ENCODE measurements at places on chromosomes 7 and 10.

GRCh38 chr10:8312079-8312478 is 257.6 kb downstream of the GATA3 start:
- DNase-seq = peak; percentile 24

DNA sequence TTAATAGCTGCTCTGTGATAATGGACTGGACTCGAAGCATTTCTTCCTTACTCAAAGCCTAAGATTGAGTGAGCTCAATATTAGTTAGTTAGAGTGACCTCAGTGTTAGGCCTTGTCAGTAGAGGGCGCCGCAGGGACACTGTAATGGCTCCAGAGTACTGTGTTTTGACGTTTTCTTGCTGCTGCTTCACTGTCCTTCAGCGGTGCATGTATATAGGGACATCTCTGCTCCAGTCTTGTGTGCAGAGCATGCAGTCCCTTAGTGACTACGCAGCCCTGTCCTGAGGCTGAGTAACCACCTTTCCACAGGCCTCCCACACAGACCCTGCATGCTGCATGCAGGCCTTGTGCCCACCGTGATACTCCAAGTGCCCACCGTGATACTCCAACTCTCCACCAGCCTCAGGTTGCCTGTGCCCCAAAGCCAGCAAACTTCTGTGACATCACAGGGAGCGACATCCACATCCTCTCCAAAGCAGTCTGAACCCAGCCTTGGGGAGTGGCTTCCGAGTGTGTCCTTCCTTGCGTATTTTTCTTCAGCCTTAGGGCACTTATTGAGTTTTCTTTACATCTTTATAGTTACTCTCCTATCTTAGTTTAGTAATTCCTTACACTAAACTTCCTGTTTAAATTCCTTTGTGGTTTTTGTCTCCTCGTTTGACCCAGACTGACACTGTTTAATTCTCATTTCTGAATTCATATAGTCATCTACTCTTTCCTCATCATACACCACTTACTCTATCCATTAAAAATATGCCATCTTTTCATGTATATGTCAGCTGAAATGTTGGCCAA is 118.2 kb downstream of the JAZF1 start:
- DNase-seq = peak; percentile 46

DNA sequence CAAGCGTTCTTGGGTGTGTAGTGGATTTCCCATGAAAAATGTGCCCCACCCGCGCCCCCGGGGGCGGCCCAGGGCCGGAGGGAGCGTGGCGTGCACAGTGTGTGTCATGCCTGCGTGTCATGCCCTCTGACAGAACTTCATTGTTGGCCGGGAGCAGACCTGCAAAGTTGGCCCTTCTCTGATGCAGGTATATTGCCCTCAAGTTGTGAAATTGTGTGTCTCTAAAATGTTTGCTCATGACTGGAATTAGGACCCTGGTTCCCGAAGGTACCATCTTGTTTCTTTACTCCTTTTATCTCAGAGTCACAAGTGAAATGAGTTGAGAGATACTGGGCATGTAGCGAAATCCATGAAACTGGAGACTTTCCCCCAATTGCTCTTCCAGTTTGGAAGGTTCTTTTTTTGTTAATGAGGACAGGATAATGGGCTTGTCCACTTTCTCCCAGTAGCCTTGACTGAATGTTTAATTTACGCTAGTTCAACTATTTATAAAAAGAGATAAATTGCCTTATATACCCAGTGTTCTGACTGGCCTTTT is 26.2 kb downstream of the ADK start:
- DNase-seq = peak; percentile 36

DNA sequence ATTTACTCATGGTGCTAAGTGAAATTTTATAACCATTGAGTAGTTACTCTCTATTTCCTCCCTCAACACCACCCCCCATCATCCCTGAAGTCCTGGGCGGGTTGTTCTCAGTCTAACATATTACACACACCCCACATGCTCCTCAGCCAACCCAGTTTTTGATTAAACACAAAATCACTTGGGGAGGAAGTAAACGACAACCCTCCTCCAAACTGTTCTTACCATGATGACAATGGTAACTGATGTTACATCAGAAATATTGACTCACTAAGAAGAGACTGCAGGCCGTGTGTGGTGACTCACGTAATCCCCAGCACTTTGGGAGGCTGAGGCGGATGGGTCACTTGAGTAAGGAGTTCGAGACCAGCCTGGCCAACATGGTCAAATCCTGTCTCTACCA is 44.2 kb downstream of the RAB11FIP2 start:
- peak; percentile 47 for DNase-seq

- no peak for DNase-seq
These were observed 46.3 kb upstream of the HYAL4 start for GRCh38 chr7:123798532-123799188.

- DNase-seq = no peak
These were observed 24.6 kb downstream of the RTKN2 start for GRCh38 chr10:62244088-62244487.

DNA sequence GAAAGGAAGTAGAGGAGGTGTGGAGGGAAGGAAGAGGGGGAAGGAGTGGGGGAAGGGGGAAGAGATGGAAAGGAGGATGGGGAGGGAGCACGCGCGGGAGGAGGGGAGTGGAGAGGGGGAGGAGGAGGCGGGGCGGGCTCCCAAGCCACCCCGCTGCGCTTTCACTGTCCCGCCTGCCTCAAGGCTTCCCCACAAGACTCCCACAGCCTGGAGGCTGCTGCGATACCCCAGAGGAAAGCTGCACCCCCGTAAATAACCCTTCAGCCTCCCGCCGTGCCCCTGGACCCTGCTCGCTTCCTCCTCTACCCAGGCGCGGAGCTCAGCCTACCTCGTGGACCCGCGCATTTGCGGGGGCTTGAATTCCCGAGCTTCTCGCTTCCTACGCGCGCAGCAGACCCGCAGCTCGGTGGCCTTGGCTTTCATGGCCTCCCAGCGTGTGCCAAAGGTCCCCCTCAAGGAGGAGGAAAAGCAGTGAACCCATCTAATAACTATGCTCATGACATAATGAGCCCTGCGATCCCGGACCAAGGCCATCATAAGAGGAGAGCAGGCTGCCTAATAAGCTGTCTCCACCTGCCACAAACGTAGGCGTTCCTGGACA is at the start of gene C10orf67:
C10orf67 (minus strand) TSS at position 557 of the 601 bp plus-strand sequence; CDS start at position 534, 23 bp downstream.
- DNase-seq = no peak

- no peak for DNase-seq
These were observed 19.3 kb upstream of the OPTN start for GRCh38 chr10:13080643-13081042.

DNA sequence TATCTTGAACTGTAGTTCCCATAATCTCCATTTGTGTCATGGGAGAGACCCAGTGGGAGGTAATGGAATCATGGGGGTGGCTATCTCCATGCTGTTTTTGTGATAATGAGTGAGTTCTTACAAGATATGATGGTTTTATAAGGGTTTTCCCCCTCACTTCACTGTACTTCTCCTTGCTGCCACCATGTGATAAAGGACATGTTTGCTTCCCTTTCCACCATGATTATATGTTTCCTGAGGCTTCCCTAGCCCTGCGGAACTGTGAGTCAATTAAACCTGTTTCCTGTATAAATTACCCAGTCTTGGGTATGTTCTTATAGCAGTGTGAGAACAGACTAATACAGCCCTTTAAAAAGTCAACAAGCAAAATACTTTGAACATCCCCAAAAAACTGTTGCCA is 427.7 kb downstream of the HTR7 start:
- DNase-seq = no peak

DNA sequence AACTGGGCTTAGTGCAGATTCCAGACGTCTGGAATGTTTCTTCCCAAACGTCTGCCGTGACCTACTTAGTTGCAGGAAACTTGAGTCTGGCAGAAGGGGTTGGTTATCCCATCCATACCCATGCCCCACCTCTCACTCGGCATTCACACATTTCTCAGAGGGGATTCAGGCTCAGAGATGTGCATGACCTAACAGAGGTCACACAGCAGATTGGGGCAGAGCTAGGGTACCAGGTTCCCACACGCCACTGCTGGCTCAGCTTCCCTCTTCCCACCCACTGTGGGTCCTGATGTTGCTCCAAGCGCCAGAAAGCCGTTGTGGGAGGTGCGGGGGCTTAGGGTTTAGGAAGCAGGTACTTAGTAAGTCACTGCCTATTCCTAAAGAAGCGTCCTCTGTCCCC is 3.0 kb downstream of the UCMA start:
- no peak for DNase-seq

GRCh38 chr10:89738551-89739209 is 37.3 kb downstream of the KIF20B start:
- no peak for DNase-seq

DNA sequence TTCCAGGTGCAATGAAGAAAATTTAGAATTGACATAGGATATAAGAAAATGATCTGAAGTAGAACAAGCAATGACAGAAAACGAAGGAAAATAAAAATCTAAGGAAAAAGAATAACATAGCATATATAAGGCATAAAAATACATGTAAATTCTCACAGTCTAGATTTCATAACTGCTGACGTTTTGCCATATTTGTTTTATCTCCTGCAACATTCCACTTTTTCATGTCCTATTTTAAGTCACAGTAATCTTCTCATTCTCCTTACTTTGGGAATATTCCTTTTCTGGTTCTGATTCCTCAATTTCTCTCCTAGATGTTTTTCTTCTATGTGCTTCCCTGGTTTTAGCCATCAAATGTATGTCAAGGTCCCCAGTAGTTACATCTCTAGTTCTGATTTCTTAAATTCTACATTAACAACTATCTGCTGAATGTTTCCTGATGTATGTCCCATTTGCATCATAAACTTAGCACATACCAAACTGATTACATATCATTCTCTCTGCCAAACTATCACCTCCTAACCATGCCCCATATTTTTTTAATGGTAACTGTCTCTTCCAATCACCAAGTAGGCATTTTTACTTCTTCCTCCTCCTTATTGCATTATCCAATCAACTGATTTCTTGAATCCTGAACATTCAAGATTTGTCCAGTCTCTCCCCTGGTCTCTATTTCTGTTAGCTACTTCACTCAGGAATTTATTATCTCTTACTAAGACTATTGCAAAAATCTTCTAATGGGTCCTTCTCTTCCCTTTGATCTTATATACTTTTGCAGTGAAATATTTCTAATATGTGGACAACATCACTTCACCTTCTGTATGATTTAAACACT is 171.3 kb downstream of the DNAJC1 start:
- no peak for DNase-seq

- DNase-seq = no peak
These were observed 143.2 kb upstream of the COBL start for GRCh38 chr7:51459809-51460208.

GRCh38 chr10:96960872-96961271 is 128.8 kb downstream of the LCOR start:
- DNase-seq = no peak

GRCh38 chr10:47380341-47381102 is 3.6 kb downstream of the ZNF488 start:
- no peak for DNase-seq

DNA sequence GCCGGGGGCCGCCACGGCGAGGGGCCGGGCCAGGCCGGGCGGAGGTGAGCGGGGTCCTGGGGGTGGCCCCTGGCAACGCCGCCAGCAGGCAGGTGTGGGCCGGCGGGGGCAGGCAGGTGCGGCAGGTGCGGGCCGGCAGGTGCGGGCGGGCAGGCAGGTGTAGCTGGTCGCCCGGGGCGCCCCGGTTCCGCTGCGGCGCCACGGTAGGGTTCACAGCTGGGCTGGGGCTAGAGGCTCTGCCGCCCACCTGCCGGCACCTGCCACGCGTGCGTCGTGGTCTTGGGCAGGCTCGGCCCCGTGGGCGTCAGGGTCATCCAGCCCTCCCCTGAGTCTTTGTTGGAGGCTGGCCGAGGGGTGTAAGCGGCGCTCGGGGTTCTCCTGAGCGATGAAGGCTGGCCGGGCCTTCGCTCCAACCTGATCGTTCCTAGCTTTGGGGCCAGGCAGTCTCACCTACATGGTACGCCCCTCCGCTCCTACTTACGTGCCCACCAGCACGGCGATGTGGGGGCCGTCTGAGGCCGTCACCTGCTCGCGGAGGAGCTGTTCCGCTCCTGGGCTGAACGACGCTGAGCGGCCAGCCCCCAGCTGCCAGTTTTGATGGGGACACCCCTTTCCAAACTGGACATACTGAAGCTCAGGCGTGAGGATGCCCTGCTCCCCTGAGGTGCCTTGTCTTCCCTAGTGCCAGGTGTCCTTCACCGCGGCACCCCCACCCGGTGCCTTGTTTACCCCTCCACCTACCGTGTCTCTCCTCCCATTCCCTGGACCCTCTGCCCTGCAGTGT is 493 bp downstream of the ZMIZ2 start:
- no peak for DNase-seq

DNA sequence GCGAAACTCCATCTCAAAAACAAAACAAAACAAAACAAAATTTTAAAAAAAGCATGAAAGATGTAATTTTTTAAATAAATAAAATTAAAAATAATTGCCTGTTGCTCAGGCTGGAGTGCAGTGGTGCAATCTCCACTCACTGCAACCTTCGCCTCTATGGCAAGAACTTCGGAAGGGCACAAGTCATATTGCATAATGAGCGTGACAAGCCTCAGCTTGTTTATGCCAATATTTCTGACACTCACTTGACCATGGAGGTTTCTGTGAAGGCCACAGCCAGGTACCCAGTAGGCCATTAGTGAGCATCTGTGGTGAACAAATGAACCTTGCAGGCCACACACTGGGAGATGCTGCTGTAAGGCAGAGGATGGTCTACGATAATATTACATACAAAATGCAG is 106.1 kb upstream of the KMT2C start:
- DNase-seq = no peak

DNA sequence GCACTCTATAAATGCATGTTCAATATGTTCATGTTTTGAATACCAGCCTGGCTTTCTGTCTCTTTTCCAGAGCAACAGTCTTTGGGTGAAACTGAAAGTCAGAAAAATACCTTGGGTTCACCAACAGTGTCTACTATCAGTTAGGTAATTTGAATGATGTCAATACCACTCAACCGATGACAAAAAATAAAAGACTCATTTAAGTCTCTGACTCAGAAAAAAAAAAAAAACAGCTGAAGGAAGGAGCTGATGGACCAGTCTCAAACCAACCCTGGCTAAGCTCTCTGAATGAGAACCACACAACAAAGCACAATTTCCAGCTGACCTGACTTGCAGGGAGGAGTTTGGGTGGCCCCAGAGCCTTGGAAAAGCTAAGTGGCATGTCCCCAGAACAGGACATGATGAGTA is 42.5 kb downstream of the ABLIM1 start:
- peak; percentile 86 for DNase-seq

GRCh38 chr10:62081341-62082270 is 180.1 kb downstream of the ARID5B start:
- no peak for DNase-seq

DNA sequence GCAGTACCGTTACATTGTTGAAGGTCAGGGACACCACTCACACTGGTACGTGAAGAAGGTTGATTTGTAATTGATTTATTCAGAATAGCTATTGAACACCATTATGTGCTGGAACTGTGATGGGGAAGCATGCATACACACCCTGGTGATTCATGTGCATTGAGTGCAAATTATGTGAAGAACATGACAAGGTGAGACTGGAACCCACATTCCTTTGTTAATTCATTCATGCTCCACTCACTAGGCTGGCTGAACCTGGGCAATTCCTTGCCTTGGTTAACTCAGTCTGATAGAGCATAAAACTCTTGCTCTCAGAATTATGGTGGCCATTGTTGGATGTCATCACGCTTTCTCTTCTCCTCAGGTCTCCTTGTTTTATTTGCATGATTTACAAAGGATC is 67.3 kb upstream of the TPK1 start:
- no peak for DNase-seq

Measured in RCC 7860 (cell line).